GM18507 (cell line): ENCODE measurements at places on chromosomes 16 and 17.

- no peak for DNase-seq
Observed at GRCh38 chr16:30009990-30010843, 610 bp downstream of the DOC2A start.

DNA sequence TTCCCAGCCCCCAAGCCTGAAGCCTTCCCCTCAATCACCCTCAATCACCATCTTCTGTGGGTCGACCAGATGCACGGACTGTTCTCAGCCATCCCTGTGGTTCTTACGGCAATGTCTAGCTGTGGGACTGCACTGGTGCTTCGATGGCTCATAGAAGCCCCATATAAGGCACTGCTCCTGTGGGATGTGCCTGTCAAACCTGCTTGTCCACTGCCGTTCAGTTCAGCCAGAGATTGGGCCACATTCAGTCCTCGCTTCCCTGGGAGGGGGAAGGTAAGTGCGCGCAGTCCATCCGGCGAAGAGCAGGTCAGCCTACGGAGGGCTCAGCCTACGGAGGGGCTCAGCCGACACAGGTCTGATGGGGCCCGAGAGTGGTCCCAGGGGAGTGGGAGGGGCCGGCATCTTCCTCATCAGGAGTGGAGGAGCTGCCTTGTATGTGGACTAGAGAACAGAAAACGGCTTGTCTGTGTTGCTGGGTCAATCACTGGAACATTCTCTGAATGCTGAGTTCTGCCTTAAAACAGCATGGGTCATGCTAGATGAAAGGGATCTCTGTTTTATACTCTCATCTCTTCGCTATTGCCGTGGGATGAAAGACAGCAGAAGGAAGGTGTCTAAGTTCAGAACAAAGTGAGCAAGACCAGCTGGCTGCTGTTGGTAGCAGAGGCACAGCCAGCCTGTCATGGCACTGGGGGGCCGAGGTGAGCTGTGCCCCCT, at the start of gene CARD14:
TSS of gene CARD14 (plus strand) at position 247 of the 717 bp plus-strand sequence. CDS start 11,409 bp downstream, outside the sequence.
- no peak for DNase-seq

DNA sequence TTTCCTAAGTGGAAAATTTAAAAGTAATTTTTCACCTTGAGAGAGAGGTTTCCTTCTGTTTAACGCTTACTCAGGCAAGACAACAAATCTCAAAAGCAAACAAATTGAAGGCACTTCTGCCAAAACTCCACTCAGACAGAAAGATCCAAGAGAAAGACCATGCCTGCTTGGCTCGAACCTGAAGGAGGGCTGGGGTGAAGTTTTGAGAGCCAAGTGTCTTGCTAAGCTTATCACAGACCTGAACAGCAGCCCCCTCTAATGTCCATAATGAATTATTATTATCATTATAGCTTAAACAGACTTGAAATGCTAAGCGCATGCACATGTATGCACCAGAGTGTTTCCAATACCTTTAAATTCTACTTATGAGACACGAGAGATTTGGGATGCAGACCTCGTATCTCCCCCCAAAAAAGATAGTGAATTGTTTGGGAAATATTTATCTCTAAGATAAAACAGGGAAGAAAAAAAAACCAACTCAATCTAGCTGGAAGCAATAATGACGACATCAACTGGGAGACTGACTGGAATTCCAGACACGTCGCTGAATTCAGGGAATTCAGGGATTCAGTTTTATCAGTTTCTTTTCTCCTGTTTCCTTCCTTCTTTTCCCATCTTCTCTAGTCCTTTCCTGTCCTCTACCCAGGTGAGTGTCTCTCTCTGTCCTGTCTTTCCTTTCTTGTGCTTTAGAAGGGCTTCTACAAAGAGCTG, 473.2 kb downstream of the RBFOX1 start:
- no peak for DNase-seq

GRCh38 chr17:80499961-80500665, 23.7 kb upstream of the NPTX1 start:
- no peak for DNase-seq

GRCh38 chr17:53193044-53193443, 629.7 kb upstream of the KIF2B start:
- no peak for DNase-seq

- DNase-seq = peak; percentile 72
Observed at GRCh38 chr17:4004517-4005295, 40.5 kb upstream of the ATP2A3 start.

GRCh38 chr17:59859444-59860025, 33.2 kb downstream of the TUBD1 start:
- DNase-seq = no peak

DNA sequence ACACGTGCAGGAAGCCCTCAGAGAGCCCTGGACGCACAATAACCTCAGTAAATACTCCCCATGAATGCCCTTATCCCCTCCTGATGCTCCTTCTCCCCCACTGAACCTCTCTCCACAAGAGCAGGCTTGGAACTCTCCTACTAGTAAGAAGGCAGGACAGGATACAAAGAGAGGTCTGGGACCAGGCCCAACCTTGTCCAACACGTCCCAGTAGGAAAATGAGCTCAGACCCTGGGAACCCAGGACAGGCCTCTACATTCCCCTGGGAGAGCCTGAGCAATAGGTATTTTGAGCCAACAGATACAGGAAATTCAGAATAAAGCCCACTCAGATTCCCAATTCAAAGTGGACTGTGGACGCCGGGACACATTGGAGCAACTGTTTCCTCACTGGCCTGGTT, 19.2 kb downstream of the ZNF423 start:
- no peak for DNase-seq

DNA sequence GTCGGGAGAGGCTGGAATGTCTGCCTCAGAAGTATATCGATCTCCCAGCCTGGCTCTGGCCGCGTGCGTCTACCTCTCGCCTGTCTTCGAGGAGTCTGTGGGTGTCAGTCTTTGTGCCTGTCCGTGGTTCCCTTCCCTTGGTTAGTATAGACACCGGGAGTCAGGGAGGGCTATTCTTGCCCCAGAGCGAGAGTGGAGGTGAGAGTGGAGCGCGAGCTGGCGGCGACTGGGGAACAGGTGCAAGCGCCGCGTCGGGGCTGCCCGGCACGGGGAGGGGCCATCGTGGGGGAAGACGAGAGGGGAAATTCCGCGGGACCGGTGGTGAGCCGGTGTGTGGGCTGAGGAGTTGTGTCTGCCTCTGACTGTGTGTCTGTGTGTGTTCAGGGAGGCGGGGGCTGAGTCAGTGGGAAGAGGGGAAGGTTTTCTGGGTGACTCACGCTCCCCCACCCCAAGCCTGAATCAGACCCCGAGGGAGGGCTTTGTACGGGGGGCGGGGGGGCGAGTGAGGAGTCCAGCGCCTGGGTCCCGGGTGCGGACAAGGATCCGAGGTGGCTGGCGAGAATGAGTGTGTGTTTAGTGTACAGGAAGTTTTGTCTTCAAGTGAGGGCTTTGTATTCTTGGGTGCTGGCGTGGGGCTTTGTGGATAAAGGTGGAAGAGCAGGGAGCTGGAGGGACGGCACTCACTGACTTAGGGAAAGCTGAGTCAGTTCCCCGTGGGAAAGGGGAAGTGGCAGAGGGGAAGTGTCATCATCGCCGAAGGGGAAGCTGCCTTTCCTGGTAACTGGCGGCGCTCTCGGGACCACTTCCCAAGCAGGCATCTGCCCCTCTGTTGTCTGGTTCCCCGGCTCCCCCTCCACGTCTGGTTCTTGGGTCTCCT, 8.6 kb downstream of the KDM6B start:
- no peak for DNase-seq

GRCh38 chr17:38415250-38416194, 12.7 kb upstream of the ARHGAP23 start:
- DNase-seq = no peak

- DNase-seq = no peak
Observed at GRCh38 chr16:27103954-27104353, 37.2 kb downstream of the C16orf82 start.

- peak; percentile 39 for DNase-seq
Observed at GRCh38 chr17:43578699-43579565, 32.8 kb upstream of the ETV4 start.

DNA sequence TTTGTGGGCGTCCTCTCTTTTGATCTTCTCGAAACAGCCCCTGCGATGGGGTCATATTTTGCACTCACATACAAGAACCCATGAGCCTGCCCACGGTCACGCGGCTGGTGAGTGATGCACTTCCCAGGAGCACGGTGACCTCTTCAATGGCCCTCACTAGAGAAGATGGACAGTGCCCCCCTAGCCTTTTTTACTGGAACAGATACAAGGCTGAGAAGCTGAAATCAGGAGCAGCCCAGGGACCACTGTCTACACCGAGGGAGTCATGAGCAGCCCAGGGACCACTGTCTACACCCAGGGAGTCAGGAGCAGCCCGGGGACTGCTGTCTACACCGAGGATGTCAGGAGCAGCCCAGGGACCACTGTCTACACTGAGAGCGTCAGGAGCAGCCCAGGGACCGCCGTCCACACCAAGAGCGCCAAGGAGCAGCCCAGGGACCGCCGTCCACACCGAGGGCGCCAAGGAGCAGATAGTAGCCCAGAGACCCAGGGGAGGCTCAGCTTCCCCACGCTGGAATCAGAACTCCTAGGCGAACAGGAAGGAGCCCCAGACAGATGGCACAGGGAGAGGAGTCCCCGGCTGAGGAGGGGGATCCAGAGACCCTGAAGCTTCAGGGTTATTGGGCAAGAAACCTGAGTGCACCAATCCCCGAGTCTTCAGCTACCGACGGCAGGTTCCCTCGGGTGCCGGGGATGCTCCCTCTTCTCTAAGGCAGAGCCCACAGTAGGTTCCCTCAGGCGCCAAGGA, 23.7 kb downstream of the ACSF3 start:
- no peak for DNase-seq
